Spleen (tissue), 13 donors: ENCODE measurements at places on chromosomes 7 and 10. TPM values are rescaled to one million over a fixed set of nuclear protein-coding genes. Genes with fewer than 3 reads are reported as not detected.

Gene MRLN
- not detected for polyA plus RNA-seq

Gene NUTM2A
- 0.96 TPM for polyA plus RNA-seq

Gene FAM241B
- polyA plus RNA-seq = 3.2 TPM

Gene RSU1
- 38.6 TPM for polyA plus RNA-seq

Gene RBM20
- polyA plus RNA-seq = 0.45 TPM

Gene FAM20C
- polyA plus RNA-seq = 6.9 TPM

Gene HBP1
- polyA plus RNA-seq = 23.9 TPM
